HT1080 (cell line): ENCODE measurements at places on chromosomes 6 and 20.

- DNase-seq, result no peak
These were observed 35.8 kb upstream of the IYD start for GRCh38 chr6:150332939-150333584.

GRCh38 chr6:65126667-65127066 lies 580.4 kb downstream of the EYS start:
- DNase-seq, result no peak

GRCh38 chr6:11736601-11737000 lies 42.0 kb downstream of the ADTRP start:
- DNase-seq, result no peak

DNA sequence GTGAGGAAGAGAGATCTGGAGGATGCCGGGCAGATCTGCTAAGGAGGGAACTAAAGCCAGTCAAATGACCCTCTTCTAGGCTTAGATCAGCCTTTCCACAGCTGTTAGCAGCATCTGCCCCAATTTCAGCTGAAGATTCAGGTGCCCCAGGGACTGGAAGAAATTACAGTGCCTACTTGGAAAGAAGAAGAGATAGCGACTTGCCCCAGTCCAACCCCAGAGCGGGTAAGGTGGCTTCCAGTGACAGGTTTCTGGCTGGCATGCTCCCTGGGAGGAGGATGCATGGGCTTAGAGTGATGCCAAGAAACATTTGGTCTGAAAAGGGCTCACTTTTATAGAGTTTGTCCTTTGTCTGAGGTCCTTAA lies 620 bp downstream of the TJAP1 start:
- DNase-seq, result no peak

DNA sequence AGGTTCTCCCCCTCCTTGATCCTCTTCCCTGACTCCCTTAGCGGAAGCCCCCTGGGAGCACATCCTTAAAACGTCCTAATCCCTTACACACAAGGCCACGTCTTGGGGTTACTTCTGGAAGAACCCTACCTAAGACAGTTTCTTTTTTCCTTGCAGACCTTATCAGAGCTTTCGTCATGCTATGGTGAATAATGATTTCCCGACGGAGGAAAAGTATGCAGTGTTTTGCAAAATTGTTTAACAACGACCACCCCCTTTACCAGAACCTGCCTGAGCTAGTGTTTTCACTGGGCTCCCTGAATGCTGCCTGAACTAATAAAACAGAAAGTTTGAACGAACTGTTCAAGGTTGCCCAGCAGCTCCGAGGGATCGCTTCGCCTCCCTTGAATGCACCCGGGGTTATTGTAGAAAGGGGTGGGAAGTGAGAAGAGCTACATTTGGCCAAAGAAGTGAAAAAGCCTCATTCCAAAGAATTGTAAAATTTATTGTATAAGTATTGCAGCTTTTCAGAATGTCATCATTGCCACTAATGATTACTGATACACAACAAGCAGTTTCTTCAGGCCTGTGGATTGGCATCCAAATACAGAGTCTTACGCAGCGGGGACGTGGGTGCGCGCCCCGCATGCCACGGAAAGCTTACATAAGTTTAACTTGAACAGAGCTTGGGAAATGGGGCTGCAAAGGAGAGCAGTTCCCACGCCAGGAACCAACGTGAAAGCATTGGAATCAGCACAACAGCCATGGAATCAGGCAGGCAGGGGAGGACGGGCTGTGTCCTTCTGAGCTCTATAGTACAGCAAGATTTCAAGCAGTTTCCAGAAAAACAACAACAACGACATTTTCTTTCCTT lies 27.9 kb upstream of the ZBP1 start:
- DNase-seq, result no peak

DNA sequence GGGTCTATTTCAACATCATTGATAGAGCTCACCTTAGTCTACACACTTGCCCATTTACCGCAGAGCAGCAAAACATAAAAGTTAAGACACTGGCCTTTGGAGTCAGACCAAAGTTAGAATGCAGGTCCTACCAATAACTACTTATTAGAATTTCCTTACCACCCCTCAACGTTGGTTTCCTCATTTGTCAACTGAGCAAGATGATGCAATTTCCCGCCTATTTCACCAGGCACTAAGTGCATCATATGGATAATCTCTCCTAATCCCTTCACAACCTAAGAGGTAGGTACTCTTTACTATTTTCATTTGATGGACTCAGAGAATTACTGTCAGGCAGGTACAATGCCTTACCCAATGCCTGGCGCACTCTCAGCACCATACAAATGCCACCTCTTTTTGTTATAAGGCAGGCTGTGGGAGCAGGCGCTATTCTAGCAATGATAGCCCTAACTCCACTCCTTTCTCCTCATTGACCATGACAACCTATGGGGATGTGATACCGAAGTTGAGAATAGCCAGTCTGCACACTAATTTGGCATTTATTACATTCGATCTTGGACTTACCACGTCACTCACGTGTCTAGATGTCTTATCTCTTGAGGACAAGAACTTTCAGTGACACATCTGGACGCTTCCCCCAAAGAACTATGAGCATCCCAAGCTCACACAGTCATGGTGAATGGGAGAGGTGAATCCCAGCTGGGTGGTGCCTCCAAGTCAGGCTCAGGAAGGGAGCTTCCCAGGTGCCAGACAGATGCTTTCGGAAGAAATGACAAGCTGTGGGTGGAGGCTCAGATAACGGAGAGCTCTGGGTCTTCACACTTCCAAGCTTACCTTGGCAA lies 128.1 kb upstream of the STMND1 start:
- no peak for DNase-seq

DNA sequence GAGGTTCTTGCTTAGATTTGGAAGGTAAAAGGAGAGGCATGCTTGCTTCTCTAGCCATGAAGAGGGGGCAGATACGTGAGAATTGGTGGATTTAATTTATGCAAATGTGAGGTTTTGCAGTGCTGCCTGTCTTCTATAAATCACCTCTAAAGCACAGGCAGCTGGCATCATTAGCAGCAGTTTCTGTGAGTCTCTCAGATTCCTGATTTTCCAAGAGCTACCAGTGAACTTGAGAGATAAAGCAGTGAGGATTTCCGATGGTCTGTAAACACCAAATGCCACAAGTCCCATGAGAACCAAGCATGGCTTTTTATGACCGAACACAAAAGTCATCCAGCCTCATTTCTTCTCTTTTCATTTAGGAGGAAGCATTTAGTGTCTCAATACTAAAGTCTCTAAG lies 3.2 kb upstream of the SIRPB2 start:
- DNase-seq, result no peak

DNA sequence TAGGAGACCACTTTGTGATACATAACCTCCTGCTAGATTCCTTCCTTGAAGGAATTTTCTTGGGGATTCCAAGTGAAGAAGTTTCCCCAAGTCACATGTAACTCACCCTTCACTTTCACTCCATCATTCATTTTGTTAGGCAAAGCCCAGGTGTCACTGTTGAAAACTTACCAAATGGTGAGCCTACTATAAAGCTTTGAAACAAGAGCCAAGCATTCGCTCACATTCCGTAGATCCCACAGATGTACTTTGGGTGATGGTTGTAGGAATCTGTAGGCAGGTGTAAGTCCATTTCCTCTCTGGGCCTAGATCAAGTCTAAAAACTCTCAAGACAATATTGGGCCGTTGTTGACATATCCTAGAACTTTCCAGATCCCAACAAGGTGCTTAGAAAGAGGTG lies 74.1 kb downstream of the PRDM1 start:
- no peak for DNase-seq

DNA sequence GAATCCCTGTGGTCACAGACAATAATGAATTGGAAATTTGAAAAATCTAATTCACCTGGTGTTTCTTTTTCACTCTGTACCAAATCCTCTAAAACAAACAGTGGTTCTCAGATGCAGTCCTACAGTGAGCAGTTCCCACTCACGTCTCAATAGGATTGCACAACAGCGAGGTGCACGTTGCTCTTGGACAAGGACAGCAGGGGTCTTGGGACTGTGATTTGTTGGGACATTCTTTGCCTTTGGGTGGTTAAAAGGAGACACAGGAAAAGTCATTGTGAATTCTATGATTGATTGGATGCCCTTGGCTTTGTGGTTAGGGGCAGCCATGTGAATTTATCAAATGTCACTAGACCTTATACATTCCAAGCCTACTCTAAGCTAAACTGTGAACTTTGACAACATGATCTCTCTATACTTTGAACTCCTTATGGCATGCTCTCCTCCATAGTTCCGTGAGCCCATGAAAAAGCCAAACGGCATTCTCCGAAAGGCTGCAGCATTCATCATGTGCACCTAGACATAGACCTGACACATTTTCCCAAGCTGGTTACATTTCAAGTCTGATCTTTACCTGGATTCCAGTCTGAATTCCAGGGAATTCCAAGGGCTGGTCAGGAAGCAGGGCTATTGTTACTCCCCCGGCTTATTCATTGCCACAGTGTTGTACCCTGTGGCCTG lies 647 bp downstream of the UNC93A start:
- no peak for DNase-seq

GRCh38 chr6:149273318-149273717 lies 44.2 kb upstream of the TAB2 start:
- no peak for DNase-seq

DNA sequence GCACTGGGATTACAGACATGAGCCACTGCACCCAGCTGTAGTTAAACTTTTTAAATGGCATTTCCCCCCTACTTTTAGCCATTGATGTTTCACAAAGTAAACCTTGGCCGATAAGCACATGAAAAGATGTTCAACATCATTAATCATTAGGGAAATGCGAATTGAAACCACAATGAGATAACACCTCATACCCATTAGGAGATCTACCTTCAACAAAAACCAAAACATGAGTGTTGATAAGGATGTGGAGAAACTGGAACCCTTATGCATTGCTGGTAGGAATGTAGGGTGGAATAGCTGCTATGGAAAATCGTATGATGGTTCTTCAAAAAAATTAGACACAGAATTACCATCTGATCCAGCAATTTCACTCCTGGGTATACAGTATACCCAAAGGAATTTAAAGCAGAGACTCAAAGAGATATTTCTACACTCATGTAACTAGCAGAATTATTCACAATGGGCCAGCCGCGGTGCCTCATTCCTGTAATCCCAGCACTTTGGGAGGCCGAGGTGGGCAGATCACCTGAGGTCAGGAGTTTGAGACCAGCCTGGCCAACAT lies 286.5 kb upstream of the JARID2 start:
- no peak for DNase-seq
